Mesothelial cell of epicardium (in vitro differentiated cells): ENCODE measurements at places on chromosomes 3 and 15. TPM values are rescaled to one million over a fixed set of nuclear protein-coding genes. Genes with fewer than 3 reads are reported as not detected.

Gene MASP1
- total RNA-seq = 1.4 to 2.4 TPM (median 1.5 TPM) in 3 replicates

Gene CAMKV
- total RNA-seq = 0.14 to 0.58 TPM in 2 of 3 replicates, not detected in the other

Gene ACP3
- total RNA-seq = 25.5 to 28.0 TPM (median 27.8 TPM) in 3 replicates

Gene MON1A
- total RNA-seq = 5.7 to 6.2 TPM (median 5.7 TPM) in 3 replicates

Gene INAFM2
- 19.2 to 23.1 TPM (median 21.9 TPM) in 3 replicates for total RNA-seq

Gene SLC24A1
- 21.9 to 24.6 TPM (median 22.8 TPM) in 3 replicates for total RNA-seq

Gene CLDN18
- not detected in 3 replicates for total RNA-seq

Gene GCHFR
- total RNA-seq = 12.6 to 15.8 TPM (median 14.4 TPM) in 3 replicates

Gene HIGD2B
- total RNA-seq = not detected in 3 replicates

Gene PLOD2
- total RNA-seq = 83.2 to 86.6 TPM (median 86.0 TPM) in 3 replicates

Gene CCDC54
- not detected in 3 replicates for total RNA-seq

Gene ARHGEF26
- 6.2 to 6.6 TPM (median 6.6 TPM) in 3 replicates for total RNA-seq

Gene SLC30A4
- 14.9 to 15.4 TPM (median 15.0 TPM) in 3 replicates for total RNA-seq

Gene FOXL2NB
- not detected in 3 replicates for total RNA-seq

Gene ANKRD63
- total RNA-seq = 0.31 to 0.59 TPM (median 0.44 TPM) in 3 replicates

Gene BHLHE40
- total RNA-seq = 31.9 to 37.6 TPM (median 35.4 TPM) in 3 replicates

Gene TMEM212
- not detected in 3 replicates for total RNA-seq

Gene AGBL1
- total RNA-seq = 0.05 TPM in 1 of 3 replicates, not detected in the others

Gene VGLL3
- total RNA-seq = 11.9 to 13.5 TPM (median 13.4 TPM) in 3 replicates

Gene PTX3
- 35.6 to 44.1 TPM (median 39.9 TPM) in 3 replicates for total RNA-seq

Gene ZFYVE19
- total RNA-seq = 20.9 to 24.4 TPM (median 24.2 TPM) in 3 replicates

Gene CRABP1
- 144 to 156 TPM (median 155 TPM) in 3 replicates for total RNA-seq

Gene CCK
- not detected in 3 replicates for total RNA-seq

Gene ADAMTS17
- total RNA-seq = 39.4 to 42.1 TPM (median 40.2 TPM) in 3 replicates

Gene KLHDC8B
- 51.2 to 58.8 TPM (median 55.5 TPM) in 3 replicates for total RNA-seq

Gene CPN2
- total RNA-seq = not detected in 3 replicates
